ENCODE measurements at places on chromosomes 16 and 17. TPM values are rescaled to one million over a fixed set of nuclear protein-coding genes. Genes with fewer than 3 reads are reported as not detected.

The C17orf113 gene
- 0.26 TPM for total RNA-seq

The BRIP1 gene
- 7.1 TPM for total RNA-seq

The PRR35 gene
- total RNA-seq: not detected

The ADORA2B gene
- total RNA-seq: 8.0 TPM

The OR3A2 gene
- total RNA-seq: not detected

The ASPHD1 gene
- 1.3 TPM for total RNA-seq

The LPO gene
- total RNA-seq: not detected

The IL17C gene
- total RNA-seq: not detected

The DPEP3 gene
- total RNA-seq: not detected

DNA sequence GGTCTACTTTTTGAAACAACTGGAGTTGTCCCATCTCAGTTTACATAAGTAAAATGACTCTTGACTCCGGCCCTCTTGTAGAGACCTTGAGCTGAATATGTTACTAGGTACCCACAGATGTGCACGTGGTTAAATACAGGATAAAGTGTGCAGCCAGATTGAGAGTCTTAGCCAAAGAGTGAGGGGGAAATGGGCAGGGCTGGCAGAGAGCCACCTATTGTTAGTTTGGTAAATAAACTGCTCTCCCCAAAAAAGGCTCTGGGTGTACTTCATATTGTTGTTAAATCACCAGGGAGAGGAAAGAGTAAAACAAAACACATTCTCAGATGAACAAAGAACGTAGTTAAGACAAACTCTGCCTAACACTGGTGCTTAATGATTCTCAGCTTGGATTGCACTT, 20.3 kb downstream of the G6PC1 start:
- DNase-seq: peak; percentile 79

- no peak for DNase-seq
Measured at GRCh38 chr16:3012828-3013420, at the start of gene CLDN9. Gene CLDN9 (plus strand): TSS chr16:3012923. CDS start chr16:3013363, 440 bp downstream.

DNA sequence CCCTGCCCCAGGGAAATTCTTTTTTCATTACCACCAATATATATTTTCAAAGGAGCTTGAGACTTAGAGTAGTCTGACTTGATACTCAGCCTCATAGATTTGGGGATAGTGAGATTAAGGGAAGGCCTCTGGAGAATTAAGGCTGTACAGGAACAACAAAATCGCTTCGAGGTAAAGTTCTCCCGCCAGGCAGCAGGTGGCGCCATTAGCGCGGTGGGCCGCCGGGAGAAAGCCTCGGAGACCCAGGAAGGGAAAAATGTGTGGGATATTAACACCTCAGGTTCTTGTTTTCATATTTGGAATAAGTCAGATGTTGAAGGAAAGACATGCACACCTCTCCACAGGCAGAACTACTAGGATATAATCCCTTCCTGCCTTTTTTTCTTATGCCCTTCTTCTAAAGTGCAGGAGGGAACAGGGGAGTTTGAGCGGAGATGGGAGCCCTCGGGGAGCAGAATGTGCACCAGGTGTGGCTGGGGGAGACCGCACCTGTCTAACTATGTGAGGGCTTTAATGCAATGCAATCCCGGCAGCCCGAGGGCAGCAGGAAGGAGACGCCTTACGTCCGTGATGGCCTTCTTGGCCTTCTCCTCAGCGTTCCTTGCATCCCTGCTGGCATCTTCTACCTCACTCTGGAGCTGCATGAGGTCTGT, 25.9 kb downstream of the MYH3 start:
- DNase-seq: no peak

DNA sequence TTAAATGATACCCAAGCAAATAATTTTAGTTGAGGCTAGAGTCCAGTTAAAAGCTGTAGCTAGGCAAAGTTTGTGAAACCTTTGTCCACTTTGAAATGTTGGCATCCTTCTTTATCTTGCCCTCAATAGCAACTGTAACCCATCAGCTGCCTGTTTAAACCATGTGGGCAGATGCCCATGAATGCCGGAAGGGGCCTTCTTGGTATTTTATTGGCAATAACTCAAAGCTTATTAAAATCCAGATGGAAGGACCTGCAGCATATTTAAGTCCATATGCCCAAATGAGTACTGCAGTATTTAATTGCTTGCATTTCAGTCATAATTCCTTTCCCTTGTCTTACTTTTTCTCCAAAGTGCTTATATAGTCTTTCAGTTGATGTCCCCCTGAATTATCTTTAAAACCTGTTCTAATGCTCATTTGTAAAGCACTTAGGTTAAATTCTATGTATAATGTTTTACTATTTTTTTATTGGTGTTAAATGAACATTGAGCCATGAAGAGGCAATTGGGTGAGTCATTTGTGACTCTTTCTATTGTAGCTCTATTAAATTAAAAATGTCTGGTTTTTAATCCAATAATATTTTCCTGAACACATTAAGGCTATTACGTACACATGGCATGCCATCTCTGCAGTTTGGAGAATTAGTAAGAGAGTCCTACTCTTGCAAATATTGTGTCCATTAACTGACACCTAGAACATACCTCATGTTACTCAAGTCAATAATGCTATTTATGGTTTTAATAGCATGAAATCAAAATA, 225.3 kb downstream of the KCNJ2 start:
- no peak for DNase-seq

- DNase-seq: no peak
Measured at GRCh38 chr16:23324727-23325126, 22.6 kb downstream of the SCNN1B start.

DNA sequence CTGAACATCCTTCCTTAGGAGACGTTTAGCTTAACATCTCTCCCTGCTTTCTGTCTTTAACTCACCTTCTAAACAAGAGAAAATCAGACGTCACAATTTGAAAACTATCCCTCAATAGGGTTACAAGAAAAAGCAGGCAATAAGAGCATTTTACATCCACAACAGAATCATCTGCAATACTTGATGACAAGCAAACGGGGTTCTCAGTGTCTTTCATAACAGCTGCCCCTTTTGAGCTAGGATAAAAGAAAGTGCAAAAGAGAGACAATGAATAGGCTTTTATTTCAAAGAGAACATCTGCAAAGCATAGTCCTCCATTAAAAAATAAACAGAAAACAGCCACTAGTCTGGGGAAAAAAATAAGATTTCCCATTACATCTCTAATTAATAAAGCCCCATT, 13.2 kb downstream of the XYLT1 start:
- DNase-seq: no peak

DNA sequence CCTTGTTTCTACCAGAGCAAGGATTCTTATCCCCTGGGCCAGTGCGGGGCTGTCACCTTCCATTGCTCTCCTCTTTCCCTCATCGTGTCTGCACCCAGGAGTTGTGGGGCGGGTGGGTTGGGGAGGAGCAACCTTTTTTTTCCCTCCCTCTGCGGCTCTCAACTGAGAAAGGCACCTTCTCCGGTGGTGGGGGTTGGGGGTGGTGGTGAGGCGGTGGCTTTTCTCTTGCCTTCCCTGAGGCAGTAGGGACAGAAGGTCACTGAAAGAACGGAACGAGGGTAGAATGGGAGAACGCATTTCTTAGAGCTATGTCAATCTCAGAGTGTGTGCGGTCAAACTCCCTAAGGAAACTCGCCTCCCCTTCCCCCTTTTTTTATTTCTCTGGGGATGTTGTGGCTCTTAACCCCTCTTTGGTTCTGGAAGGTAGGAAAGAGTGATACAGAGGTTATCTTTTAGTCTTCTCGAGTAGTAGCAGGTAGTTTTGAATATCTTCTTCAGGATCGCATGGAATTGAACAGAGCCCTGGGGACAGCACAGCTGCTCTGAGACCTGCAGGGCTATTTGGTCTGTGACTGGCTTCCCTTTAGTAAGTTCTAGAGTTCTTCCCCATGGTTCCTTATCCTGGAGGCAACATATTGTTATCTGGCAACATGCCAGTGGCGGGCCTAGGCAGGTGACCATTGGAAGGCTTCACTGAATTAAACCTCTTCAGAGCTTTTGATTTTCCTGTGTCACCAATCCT, 994 bp downstream of the CLTC start:
- no peak for DNase-seq

DNA sequence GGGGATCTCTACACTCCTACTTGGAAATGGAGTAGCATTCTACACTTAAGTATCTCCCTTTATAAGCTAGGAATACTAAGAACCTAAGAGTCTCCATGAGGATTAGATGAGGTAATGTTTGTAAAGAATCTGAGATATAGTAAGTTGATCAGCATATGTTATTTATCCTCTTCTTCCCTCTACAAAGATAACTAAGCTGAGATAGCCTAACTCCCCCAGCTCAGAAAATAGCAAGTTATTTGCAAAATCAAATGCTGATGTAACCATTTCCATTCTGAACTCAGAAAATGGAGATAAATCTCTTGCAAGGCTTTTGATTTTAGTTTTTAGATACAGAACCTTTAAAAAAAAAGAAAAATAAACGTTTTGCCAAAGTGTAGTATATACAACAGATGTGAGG, 526.0 kb downstream of the MAF start:
- no peak for DNase-seq

GRCh38 chr17:40104594-40105486, 4.5 kb upstream of the NR1D1 start:
- DNase-seq: no peak

- DNase-seq: no peak
Measured at GRCh38 chr17:32946375-32947135, 18.6 kb downstream of the TMEM98 start.

DNA sequence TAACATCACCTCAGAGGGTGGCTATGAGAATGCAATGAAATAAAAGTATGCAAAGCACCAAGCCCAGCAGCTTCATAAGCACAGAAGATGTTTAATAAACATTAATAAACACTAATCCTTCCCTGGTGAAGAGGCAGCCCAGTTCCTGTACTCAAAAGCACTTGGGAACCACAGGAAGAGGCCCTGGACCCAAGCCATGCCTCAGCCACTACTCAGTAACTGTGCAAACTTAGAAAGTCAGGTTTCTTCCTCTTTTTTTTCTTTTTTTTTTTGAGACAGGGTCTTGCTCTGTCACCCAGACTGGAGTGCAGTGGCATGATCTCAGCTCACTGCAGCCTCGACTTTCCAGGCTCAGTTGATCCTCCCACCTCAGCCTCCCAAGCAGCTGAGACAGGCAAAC, 5.3 kb downstream of the ARHGAP17 start:
- DNase-seq: no peak

DNA sequence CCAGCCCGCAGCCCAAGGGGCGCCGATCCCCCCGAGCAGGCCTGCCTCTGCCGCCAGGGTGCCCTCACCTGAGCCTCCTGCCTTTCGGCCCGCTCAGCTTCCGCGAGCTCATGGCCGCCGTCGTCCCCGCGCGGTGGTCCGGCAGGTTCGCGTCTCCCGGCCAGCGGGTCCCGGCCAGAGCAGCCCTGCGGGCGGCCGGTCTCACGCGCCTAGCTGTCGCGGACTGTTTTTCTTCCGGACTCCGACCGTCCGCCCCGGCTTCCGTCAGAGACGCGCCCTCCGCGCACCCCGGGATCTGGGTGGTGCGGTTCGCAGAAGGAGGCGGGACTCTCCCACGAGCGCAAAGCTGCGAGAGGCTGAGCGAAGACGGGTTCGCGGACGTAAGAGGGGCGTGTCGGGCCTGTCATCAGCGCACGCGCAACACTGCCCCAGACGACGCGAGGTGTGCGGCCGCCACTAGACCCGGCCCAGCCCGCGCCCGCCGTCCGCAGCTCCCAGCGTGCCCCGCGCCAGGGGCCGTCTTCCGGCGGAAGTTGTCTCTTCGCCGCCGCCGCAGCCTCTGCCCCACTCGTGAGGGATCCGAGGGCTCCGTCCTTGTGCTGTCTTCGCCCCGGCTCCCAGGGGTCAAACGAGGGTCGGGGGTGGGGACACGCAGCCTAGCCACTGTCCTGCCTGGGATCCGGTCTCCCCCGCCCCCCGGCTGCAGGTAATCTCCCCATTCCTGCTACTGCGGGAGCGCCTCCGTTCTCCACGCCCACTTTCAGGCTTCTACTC, at the start of gene INPP5K:
TSS of gene INPP5K (minus strand) at position 225 of the 774 bp plus-strand sequence. CDS start at position 112, 113 bp downstream.
- peak; percentile 87 for DNase-seq

DNA sequence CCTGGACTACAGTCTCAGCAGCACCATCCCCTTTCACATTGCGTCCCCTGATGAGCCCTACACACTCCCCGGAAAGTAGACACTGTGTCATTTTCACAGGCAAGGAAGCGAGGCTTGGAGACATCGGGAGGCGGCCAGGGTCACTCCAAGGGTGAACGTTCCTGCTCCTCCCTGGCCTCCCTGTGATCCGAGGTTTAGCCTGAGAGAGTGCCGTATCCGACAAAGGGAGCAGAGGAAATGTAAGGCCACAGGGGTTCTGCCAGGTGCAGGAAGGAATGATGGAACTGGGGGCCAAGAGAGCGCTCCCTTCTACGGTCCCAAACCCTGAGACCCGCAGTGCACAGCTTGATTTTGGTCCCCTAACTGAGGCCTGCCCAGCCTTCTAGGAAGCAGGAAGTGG, 8.0 kb upstream of the PIK3R6 start:
- no peak for DNase-seq

DNA sequence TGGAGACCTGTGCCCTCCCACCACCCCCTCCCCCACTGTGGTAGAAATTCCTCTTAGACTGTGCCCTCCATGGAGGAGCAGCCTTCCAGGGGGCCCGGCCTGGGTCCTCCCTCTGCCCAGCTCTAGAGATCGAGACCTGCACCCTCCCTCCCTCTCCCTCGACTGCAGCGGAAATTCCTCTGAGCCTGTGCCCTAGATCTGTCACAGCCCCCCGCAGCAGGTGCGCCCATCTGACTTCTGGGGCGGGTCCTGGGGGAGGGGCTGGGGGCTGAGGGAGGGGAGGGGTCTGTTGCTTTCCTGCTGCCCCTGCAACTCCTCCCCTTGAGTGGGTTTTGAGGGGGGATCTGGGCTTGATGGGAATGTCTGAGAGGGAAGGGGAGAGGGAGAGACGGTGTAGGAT, 177.8 kb upstream of the GSE1 start:
- no peak for DNase-seq

DNA sequence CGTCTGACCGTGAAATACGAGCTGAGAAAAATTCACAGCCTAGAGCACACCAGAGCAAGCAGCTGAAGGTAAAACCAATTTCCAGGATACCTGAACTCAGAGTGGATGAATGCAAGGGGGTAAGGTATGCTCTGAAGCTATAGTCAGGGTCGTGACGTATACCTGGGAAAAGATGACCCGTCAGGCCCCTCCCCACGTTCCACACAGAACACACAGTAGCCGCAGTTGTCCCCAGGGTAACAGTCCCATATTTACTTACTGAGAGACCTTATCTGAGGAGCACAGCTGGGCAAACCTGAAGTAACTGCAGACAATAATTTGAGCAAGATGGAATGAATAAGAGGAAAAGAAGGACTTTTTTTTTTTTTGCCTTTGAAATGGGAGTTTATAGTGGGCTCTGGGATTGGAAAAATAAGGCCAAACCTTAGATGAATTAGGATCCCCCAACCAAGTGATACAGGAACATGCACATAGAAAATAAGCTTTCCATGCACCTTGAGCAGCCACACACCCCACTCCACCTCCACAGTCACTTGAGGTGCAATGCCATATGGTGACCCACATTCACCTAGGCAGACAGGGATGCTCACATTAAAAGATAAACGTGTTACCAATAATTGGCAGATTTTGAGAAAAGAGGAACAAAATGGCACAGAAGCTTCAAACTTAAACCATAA, 38.0 kb downstream of the ABCA6 start:
- DNase-seq: no peak

GRCh38 chr17:80455784-80456183, 20.6 kb downstream of the NPTX1 start:
- DNase-seq: no peak
